ENCODE measurements at places on chromosomes 5 and 9.

DNA sequence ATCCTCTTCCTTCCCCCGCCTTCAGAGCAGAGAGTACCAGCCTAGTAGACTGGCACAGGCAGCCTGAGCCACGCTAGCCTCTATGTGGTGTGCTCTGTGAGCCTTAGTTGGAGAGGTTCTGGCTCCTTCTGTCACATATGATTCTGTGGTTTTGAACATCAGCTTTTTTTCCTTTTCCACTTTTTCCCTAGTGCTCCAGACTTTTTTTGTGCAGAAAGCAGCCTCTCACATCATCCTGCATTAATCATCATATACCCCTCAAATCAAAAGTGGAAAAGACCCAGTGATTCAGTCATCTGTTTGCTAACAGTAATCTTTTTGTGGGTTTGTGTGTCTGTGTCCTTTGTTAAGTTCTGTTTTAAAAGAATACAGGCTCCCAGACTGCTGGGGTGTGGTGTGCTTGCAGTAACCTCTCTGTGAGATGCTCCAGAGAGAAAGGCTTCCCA is 663.9 kb upstream of the RGMB start:
- DNase-seq: peak; percentile 47

- DNase-seq: no peak
Observed at GRCh38 chr9:14932231-14932630, 22.0 kb upstream of the FREM1 start.

DNA sequence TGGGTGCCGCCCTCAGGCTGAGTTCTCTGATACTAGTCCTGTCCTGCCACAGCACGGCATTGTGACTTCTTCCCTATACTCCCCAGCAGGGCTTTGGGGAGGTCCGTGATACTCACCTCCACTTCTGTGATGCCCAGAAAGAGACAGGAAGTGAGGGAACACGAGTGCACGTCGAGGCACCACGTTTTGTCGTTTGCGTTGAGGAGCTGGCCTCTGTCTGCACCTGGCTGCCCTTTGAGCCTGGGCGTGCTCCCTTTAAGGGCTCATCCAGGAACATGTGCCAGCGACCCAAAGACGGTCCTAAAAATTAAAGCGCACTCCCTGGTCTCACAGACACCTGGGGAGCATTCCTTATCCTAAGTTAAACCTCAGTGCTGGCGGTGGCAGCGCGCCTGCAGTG is 8.7 kb upstream of the IRX4 start:
- DNase-seq: no peak

- DNase-seq: no peak
Observed at GRCh38 chr9:113042884-113043657, 13.5 kb downstream of the ZFP37 start.

DNA sequence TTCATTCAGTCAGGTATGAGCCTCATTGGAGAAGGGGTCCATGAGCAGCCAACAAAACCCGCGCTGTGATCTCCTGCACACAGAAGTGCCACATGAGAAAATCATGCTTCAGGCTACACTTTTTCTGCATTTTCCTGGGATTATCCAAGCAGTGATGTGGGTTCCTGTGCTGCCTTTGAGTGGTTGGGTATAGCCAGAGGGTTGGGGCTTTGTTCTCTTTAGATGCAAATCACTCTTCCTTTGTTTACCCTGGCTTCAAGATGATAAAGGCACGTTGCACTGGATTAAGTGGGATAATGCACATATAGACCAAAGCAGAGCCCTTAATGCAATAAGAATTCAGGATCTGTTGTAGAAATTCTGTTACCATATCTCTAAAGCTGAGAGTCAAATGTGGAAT is 18.7 kb downstream of the ECM2 start:
- no peak for DNase-seq

DNA sequence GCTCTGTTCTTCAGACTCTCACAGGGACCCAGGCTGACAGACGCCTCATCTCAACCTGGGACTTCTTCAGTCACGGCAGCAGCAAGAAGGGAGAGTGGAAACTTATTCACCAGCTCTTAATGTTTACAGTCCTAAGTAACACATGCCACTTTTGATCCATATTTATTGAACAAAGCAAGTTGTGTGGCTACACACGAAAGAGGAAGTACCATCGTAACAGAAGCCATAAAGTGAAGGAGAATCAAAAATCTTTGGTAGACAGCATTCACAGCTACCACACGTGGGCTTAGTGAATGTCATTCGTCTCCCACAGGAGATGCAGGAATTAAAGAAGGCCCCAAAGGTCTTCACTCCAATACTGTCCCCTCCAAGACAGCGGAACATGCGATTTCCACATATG is 582.6 kb downstream of the CETN3 start:
- no peak for DNase-seq

DNA sequence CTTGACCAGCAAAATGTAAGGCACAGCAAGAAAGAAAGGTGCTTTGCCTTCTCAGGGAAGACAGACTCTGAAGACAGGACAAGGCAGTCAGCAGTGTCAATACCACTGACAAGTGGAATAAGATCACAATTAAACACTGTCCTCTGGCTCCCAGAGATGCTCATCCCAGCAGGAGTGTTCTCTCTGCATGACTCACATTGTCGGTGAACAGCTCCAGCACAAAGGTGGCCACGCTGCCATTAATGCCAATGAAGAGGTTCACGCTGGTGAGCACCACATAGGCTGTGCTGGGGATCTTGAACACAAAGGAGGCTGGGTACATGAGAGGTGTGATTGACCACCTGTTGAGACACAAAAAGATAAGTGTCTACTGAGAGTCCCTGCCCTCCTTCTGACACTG is 31.9 kb downstream of the NIPSNAP3B start:
- no peak for DNase-seq

DNA sequence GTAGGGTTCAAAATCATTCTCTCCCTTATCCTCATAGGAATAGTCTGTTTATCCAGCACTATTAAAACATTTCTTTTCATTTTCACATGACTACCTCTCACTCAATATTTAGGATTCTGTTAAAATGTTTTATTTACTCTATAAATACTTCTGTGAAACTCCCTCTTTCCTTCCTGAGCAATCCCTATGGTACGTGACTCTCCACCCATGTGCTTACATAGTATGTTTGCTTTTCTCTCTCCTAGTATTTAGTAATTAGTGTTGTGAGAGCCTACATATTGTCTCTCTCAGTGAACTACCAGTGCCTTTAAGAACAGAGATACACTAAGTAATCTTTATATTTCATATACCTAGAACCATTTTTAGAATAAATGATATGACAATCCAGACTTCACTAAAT is 46.0 kb downstream of the PTPRD start:
- DNase-seq: no peak

- no peak for DNase-seq
Observed at GRCh38 chr5:170591054-170591453, 87.2 kb downstream of the KCNIP1 start.

DNA sequence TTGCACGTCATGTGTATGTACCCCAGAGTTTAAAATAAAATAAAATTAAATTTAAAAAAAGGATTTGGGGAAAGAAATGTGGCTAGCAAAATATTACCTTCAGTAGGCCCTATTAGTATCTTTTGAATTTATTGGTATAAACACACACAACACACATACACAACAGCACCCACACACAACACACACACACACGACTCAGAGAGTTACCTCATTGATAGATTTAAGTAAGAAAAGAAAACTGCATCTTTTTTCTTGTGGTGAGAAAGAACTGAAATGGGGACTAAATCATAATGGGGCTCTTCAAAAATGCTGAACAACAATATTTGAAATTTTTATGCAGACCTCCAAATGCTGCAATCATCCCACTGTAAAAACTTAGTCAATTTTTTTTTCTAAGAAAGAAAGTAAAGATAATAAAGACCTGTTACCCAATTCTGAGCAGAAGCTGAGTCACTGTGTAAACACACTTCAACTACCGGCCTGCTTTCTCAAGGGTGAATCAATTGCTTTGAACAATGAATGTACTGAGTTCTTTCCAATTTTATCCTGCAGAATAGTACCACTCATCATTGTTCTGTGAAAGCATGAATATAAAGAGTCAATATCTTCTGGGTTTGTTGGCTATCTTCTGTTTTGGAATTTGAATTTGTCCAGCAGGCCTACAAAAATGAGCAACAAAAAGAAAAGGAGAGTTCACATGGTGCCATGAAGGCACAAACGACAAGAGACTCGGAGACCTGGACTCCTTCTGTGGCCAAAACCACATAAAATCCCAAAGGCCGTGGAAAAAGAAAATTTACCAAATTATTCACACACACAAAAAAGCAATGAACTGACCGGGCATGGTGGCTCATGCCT is 57.9 kb upstream of the CCNG1 start:
- DNase-seq: no peak

DNA sequence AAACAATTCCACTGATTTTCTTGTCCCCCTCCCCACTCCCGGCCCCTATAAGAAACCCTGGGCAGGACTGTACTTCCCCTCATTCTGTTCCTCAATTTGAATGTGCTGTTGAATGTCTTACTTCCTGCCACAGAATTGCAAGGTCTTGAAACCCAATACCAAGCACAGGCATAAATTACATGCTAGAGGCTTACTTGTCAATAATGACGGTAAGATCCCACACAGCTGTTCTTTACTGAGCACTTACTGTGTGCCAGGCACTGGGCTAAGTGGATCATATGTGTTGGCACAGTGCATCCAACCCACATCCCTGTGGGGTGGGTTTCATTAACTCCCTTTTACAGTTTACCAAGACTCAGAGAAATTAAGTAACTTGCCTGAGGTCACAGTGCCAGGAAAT is 63.4 kb downstream of the MVB12B start:
- DNase-seq: no peak

DNA sequence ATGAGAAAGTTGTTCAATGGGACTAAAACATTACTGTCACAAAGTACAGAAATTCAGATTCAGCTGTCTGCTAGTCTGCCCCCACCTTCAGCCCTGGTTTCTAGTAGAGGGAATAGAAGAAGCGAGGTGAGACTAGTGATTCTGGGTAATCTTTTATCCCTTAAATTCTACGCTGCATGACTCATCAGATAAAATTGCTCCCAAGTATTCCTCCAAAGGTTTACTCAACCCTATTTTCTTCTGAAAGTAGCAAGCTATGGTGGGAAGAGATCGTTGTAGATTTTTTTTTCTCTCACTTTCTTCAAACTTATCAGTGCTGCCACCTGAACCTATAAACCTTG is 318.9 kb upstream of the RIOK2 start:
- DNase-seq: no peak
